ENCODE measurements at places on chromosomes 4 and X.

DNA sequence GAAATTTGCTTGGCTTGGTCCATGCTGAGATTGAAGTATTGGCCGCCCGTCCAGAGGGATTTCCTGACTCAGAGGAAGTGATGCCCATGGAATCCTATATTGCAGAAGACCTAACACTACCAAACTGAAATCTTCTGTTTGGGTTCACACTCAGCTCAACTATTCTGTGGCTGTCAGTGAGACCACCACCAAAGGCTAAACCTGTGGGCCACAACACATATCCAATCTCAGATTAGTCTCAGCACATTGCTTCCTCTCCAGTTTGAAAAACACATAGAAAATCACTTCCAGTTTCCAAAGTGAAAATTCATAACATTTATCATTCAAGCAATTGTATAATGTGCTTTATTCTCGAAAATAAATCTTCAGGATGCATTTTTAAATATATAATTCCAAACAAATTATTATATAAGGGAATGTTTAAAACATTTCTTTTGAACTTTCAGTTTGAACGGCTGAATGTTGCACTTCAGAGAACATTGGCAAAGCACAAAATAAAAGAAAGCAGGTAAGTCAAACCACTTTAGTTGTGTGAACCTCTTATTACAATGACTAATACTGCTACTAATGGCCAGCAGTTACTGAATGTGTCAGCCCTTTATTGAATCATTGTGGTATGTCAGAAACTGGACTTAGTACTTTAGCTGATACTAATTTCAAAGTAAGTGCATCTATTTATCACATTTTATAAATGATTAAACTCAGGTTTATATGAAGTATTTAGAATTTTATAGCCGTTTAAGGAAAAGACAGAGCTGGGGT lies 37.0 kb downstream of the GUCY1A1 start:
- ATAC-seq = no peak

DNA sequence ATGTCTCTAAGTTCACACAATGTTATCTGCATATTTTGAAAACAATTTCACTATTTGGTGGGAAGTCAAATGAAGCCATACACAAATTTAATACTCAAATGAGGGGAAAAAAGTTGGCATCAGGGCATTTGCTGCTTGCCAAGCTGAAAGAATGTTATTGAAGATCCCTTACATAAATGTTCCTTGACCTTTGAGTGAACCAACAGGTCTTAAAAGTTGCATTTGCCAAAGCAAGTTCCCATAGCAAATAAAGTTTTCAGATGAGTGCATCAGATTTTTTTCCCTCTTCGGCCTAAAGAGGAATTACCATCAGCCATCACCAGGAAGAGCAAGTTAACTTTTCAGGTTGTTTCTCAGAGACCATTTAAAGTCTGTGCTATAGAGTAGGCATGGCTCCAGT lies 115.9 kb downstream of the COX18 start:
- no peak for ATAC-seq

- no peak for ATAC-seq
Observed at GRCh38 chr4:29927895-29928294, 792.3 kb upstream of the PCDH7 start.

DNA sequence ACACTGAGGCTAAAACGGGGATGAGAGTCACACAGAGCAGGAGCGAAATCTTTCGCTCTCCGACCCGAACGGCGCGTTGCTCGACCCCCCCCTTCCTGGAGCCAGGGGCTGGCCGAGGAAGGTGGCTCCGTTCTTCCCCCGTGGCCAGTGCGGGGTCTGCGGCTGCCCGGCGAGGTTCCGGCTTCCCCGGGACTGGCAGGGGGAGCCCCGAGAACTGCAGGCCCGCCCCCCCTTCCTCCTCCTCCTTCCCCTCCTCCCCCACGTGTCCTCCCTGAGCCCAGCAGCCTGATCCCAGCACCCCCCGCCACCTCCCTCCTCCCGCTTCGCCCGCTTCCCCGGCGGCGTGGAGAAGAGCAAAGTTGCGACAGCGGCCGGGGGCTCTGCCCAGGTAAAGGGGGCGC lies 2.4 kb upstream of the BCORL1 start:
- no peak for ATAC-seq

DNA sequence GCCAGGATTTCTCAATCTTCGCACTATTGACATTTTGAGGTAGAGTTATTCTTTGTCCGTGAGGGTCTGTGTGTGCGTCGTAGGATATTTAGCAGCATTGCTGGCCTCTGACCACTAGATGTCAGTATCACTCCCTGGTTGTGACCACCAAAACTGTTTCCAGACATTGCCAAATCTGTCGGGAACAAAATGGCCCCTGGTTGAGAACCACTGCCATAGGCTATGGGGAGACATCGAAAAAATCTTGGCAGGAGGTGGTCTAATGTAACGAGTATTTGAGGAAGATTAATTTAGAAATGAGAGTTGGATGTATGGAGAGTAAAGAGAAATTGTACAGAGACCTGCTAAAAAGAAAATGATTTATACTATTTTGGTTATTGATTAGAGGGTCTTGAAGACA lies 108.4 kb downstream of the DOCK11 start:
- ATAC-seq = peak; percentile 32

DNA sequence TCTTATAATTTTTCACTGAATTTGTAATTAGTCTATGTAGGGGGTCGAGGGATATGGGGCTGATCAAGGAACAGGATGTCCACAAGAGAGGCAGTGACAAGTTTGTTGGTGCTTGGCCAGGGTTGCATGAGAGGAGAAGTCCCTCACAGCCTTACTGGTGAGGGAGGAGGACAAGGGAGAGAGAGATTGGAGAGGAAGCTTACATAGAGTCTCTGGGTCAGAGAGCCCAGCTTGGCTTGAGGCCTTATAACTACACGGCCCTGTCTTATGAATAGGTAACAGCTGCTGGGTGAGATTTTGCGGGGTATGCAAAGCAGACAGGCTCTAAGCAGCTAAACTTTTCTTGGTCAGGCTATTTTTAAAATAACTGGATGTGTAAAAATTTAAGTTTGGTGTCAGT lies 37.9 kb upstream of the OTUD4 start:
- ATAC-seq = no peak

DNA sequence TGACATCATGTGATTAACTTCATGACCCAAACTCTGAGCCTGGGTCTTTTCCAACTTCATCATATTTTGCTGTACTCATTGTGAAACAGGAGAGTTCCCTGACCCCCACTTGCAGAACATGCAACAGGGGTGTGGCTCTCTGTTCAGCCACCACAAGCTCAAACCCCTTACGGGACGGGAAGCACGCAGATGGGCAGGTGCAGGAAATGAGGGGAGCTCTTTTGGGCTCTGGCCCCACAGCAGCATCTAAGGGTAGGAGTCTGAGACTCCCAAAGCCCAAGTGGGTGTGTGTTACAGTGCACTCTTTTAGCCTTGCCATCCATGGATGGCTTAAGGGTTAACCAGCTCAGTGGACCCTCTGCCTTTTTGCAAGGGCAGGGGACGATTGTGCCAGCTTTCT lies 599.5 kb upstream of the SMIM31 start:
- no peak for ATAC-seq

GRCh38 chr4:113834298-113834697 lies 72.8 kb upstream of the CAMK2D start:
- ATAC-seq = no peak

GRCh38 chrX:31374786-31375185 lies 302.9 kb upstream of the FTHL17 start:
- no peak for ATAC-seq

DNA sequence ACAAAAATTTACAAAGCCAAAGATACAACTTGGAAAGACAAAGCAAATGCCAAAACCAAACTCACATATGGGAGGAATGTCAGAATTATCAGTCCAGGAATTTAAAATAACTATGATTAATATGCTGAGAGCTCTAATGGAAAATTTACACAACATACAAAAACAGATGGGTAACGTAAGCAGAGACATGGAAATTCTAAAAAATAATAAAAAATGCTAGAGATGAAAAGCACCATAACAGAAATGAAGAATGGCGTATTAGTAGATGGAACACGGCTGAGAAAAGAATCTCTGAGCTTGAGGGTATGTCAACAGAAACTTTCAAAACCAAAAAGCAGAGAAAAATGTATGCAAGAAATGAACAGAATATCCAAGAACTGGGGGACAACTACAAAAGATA lies 4.1 kb upstream of the MANBA start:
- no peak for ATAC-seq

GRCh38 chr4:146267826-146268225 lies 53.5 kb downstream of the REELD1 start:
- no peak for ATAC-seq

DNA sequence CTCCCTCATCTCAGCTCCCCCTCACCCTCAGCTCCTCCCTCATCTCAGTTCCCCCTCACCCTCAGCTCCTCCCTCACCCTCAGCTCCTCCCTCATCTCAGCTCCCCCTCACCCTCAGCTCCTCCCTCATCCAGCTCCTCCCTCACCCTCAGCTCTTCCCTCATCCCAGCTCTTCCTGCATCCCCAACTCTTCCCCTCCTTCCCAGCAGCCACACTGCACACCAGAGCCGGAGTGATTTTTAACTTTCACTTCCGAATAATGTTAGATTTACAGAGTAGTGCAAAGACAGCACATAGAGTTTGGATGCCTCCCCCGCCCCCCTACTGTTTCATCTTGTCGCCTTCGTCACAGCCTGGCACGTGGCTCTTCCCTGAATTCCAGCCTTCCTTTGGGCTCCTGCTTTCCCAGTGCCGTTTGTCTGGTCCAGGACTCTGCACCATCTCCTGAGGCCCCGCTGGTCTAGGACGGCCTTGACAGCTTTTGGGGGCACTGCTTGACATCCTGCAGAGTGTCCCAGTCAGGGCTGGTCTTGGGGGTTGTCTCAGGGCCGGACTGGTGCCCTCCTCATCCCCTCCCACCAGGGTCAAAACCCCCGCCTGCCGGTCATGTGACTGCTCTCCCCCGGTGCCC lies 110.2 kb downstream of the FAM53A start:
- no peak for ATAC-seq

- peak; percentile 75 for ATAC-seq
Observed at GRCh38 chrX:150873616-150874015, 24.9 kb downstream of the CD99L2 start.

GRCh38 chrX:16601885-16602284 lies 48.1 kb upstream of the S100G start:
- no peak for ATAC-seq

DNA sequence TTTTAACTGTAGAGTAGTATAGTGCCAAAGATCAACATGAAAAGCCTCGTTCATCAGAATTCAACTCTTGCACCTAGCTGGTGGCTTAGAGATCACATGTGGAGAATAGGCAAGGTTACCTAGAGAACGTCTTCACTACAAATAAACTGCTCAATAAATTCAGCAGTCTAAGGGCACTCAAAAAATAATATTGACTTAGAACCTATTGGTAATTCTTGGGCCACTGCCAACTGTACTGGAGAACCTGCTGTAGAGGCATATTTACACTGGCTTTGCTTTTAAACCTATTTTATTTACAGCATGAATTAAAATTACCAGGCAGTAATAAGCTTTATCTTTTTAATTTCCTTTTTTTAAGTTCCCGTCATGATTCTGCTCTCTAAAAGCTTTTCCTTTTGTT lies 343.7 kb downstream of the PDHA2 start:
- ATAC-seq = no peak

GRCh38 chr4:25650311-25650710 lies 5.3 kb upstream of the SLC34A2 start:
- no peak for ATAC-seq

DNA sequence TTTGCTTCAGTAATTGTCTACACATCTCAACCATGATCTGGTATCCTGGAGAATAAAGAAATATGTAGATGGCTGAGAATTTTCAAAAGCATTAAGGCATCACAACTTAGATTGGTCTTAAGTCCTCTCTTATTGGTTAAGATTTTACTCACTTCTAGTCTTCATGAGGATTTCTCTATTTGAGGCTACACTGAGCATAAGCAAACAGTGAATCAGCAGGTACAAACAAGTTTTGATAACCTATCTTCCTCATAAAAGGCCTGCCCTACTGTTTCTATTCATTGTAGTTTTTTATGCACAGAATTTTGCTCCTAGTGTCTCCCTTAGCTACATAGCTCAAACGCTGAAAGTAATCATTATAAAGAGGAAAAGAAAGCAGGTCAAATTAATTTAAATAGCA lies 460.7 kb upstream of the RPS6KA3 start:
- ATAC-seq = no peak

- ATAC-seq = peak; percentile 63
Observed at GRCh38 chr4:88457307-88458103, 586 bp downstream of the HERC5 start.

DNA sequence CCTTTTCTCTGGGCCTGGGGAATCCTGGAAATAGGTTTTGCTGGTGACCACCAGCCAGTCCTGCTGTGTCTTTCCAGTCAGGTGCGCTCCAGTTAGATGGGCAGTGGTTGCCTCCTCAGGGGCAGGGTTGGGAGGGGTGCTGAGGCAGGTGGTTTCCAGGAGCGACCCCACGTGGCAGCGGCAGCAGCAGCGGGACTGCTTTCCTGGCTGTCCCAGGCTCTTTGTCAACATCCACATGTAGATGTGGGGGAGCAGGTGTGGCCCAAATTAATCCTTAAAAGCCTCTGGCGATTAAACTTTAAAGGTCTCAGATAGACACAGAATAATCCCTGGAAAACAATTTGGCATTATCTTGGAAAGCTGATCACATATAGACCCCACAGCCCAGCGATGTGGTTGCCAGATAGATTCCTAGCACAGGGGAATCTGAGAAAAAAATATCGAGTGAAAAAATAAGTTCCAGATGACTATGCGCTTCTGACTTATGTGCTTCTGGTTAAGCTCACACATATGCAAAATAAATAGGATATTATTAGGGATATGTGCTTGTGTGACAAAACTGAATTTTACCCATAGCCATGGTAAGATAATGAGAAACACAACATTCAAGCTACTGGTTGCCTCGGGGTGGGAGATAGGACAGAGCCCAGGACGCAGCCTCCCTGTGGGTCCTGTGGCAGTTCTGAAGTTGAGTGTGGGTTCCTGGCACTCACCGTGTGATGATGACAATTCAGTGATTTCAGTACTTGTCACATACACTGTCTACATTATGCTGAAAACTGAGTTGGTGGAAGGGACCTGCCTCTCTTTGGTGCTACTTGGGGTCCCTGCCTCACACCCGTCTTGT lies 336.4 kb downstream of the ARHGAP10 start:
- ATAC-seq = no peak

DNA sequence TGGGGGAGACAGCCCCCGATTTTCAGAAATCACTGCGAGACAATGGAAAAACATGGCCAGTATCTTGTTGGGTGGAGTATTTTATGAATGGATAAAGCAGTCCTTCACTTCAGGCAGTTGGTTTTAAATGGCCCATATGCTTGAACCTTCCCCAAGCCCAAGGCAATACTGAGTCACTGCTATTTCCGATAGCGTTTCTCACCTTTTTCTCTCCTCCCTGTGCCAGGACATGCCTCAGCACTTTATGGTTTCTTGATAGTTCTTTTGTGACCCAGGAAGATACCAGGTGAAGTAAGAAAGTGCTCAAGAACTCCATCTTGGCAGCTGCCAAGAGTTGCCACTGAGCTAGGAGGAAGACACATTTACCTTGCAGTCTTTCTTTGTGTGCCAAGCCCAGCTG lies 26.8 kb upstream of the ESX1 start:
- ATAC-seq = no peak

- no peak for ATAC-seq
Observed at GRCh38 chr4:186787536-186787935, 63.9 kb upstream of the FAT1 start.
